Right ventricle myocardium inferior (tissue), 1 donor: ENCODE measurements at places on chromosomes 5 and 9.

- DNase-seq, result no peak
Measured at GRCh38 chr5:100518377-100518776, 16.8 kb upstream of the FAM174A start.

DNA sequence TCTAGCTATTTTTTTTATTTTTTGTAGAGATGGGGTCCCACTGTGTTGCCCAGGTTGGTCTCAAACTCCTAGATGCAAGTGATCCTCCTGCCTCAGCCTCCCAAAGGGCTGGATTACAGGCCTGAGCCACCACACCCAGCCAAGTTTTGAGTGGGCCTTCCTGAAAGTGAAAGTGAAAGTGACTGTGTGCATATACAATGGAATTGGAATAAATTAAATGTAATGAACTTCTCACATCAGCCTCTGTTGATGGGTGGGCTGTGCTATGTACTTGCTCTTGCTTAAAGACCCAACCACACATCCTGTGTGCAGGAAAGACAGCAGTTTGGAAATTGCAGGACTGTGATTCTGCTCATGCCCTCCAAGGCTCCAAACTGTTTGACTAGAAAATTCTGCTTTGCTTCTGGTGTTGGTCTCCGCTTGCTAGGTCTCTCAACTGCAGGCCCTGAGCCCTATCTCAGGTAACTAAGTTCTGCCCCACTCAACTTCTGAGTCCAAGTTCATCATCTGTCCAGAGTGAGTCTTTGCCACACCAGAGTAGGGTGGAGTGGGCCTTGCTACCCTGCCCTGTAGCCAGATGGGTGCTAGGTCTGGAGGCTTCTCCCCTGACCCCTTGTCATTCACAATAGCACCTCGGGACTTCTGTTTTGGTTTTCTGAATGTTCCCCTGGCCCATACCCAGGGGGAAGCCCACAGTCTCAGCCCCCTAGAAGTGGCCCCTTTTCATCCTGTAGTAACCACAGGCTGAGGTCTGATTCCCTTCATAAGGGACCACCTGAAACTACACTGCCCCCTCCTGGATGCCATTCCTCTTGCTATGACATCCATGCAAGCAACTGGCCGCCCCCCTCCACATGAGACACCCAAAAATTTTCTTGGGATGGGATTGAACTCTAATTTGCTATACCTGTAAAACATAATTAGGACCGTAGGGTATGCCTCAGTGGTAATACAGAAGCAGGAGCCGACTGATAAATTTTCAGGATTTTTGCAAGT, 36.5 kb upstream of the RAD23B start:
- no peak for DNase-seq

DNA sequence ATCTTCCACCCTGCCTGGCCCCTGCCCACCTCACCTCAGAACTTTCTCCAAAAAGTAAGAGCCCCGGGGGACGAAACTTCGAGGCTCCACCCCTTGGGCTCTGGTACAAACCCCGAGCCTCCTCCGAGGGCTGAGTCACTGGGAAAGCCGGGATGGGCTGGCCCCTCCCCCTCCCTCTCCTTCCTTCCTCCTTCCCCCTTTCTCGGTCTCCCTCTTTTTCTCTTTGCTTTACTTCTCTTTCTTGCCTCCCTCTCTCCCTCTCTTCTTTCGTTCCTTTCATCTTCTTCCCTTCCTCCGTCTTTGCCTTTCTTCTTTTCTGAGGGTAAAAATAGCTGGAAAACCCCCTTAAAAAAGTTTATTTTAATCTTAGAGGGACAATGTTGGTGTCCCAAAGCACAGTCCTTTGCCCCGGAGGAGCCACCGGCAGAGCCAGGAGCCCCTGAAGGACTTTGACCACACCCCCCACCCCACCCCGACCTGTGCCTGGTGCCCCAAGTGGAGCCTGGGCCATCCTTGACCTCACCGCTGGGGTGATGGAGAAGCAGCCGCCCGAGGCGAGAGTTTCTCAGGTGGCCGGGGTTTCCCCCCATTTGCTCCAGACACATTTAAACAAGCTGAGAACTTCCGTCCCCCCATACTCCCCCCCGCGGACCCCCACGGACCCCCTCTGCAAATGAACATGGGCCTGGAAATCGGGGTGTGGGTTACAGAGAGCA, 5.7 kb upstream of the NOTCH1 start:
- peak; percentile 84 for DNase-seq

DNA sequence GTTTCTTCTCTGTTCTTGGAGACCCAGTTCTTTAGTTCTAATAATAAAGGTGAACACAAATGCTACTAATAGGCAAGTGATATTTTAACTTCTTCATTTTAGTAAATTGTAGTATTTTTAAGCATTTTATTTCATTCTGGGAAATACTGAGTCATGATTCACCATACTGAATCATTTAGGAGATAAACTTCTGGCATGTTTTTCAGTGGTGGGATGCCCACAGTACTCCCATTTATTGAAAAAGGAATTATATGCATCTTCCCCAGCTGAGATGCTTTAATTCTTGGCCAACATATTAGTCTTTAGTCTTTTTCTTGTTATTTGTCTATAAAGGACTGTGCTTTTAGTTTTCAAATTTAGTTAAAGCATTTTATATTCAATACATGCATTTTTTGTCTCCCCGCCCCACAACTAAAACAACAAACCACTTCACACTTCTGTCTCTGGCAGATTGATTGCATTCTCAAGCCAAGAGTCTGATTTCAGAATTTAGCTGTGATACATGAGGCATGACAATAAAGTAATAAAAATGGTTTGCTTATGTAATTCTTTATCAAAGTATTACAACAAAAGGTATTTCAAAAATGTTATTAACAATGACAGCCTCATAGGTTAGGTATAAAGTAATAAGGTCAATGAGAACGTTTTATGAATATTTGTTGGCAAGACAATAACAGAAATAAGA, 125.2 kb upstream of the CDH18 start:
- DNase-seq, result no peak
